ENCODE measurements at places on chromosomes 4 and X.

DNA sequence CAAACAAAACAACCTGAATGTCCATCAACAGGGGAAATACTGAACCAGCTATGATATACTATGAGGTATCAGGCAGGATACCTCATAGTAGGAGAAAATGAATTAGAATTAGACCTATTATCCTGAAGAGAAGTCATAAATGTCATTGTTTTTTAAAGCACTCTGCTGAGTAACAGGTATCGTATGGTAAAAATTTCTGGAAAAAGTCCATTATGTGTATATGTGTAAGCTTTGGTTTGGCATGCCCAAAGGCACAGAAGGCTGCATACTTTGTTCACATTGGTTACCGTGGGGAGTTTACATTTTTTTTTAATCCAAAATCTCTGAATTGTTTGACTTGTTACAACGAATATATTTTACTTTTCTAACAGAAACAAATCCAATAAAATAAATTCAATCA, 70.5 kb downstream of the RPS3A start:
- no peak for DNase-seq

- peak; percentile 75 for DNase-seq
These were observed 227.0 kb downstream of the MAGEB17 start for GRCh38 chrX:16394290-16394689.

GRCh38 chrX:111445485-111445884, 33.5 kb upstream of the DCX start:
- peak; percentile 87 for DNase-seq

- DNase-seq, result no peak
These were observed 106.8 kb downstream of the FAT4 start for GRCh38 chr4:125421547-125421946.

- no peak for DNase-seq
These were observed 14.3 kb upstream of the TSPAN5 start for GRCh38 chr4:98672583-98673287.

DNA sequence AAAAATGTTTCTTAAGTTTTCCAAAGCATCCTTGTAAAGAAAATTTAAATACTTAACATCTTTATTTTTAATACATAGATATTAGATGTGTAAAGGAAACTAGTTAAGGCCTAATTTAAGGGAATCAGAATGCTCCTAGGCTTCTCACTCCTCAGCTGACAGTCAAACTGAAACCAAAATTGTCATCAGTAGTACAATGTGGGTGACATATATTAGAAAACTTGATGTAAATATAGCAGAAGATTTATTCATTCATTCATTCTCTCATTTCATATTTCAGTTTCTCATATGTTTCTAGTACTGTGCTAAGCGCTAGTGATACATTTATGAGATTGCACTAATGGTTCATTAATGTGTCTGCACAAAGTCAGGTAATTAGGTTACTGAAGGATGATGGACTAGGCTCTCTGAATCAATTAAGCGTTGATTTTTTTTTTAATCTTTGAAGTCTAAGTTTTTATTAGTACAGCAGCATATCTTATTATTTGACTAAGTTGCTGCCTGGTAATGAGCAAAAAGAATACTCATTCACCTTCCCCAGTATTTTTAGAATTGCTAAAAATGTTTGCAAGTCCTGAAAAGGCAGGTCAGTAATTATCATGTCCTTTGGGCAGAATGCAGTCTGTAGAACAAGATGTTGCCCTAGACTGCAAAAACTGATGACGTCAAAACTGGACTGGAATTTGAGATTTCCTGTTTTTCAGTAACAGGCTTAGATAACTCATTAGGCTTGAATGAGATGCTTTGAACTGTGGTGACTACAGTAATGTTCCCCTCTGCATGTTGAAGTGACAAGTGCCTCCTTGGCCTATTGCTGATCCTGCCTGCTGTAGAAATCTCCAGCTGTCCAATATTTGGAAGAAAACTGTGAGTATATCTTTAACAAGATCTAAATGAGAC, 128.7 kb downstream of the ARHGAP24 start:
- DNase-seq, result no peak

GRCh38 chrX:47384502-47384901, 14.1 kb downstream of the ZNF157 start:
- DNase-seq, result peak; percentile 91

DNA sequence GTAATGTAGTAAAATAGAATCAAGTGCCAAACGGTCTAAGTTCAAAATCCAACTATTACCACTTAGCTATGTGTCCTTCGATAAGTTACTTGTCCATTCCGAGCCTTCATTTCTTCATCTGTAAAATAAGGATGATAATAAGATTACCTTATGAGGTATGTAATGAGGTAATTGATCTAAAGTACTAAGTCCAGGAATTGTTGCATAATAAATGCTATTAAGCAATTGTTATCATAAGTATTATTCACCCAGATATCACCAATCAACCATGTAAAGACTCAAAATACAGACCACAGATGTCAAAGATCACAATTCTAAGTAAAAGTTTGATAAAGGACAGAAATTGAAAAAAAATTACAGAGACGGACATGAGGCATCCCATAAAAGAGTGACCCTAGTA, 168.4 kb upstream of the POU3F4 start:
- no peak for DNase-seq

- DNase-seq, result no peak
These were observed 216.2 kb upstream of the CTSO start for GRCh38 chr4:156169861-156170260.

GRCh38 chrX:2965965-2966364, 36.8 kb upstream of the ARSD start:
- DNase-seq, result no peak

DNA sequence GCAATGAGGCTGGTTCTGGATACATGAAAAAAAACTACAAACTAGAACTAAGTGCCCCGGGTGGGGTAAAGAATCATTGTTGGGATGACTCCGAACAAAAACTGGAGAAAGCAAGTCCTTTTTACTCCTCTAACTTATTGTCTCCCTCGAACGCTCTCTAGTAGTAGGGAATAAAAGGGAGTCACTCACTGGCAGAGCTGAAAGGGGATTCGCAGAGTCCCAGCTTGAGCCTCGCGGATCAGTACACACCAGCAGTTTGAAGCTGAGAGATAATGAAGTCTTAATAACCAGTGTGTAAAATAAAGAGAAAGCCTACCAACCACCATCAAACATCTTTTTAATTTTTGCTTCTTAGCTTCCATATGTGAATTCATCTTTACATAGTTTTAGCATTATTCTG, 521.9 kb upstream of the ARX start:
- no peak for DNase-seq

- DNase-seq, result no peak
These were observed 50.8 kb upstream of the TRIM2 start for GRCh38 chr4:153153339-153153871.

GRCh38 chrX:96564595-96564994, 120.0 kb upstream of the DIAPH2 start:
- no peak for DNase-seq

DNA sequence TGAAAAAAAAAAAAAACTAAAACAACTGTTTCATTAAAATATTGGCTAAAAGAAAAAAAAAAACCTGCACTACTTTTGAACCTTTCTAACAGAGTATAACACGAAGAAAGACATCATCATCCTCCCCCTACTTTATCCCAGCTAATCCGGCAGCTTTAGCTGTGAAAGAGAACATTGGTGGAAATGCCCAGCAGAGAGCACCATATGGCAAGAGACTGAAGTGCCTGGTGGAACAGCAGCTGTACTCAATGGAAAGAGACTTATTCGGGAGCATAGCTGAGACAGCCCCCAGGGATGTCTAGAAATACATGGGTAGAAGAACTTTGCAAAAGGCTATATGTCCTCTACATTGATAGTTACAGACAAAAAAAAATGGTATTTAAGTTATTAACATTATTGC, 30.3 kb downstream of the STPG2 start:
- DNase-seq, result no peak

DNA sequence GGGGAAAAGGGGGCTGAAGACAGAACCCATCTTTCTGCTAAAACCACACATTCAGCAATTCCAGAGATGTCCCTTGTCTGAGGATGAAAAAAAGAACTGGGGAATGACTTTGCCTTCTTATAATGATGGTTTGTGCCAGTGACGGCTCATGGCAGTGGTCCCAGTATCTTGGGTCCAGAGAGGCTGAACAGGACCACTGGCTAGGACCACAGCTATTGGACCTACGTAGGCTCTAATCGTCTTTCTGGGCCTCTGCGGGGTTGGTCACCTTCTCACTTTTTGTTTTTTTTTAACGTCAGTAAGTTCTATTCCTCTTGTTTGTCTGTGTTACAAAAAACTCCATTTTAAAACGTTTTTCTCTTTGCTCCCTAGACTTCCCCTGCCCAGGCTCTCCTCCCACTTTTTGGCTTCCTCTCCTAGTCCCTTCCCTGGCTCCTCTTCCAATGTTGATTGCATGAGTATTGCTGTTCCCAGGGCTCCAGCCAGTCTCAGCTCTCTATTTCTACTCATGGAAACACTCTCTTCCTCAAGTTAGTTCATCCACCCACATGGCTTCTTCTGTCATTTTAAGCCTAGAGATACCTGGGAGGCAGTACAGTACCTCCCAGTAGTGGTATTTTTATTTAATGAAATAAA, 52.6 kb upstream of the STX18 start:
- DNase-seq, result no peak

- DNase-seq, result no peak
These were observed 182.6 kb downstream of the ATOH1 start for GRCh38 chr4:94011190-94011589.

DNA sequence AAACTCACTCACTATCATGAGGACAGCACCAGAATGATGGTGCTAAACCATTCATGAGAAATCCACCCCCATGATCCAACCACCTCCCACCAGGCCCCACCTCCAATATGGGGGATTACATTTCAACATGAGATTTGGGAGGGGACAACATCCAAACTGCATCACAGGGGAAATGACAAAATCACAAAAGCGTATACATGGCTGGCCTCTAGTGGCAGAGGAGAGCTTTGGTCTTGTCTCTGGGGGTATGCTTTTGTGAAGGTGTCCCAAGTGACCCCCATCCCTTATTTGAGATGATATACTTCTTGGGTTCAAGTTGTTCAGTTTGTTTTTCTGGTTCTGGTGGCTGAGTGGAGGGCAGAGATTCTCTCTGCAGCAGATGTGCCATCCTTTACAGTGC, 8.5 kb upstream of the SETD7 start:
- DNase-seq, result no peak

DNA sequence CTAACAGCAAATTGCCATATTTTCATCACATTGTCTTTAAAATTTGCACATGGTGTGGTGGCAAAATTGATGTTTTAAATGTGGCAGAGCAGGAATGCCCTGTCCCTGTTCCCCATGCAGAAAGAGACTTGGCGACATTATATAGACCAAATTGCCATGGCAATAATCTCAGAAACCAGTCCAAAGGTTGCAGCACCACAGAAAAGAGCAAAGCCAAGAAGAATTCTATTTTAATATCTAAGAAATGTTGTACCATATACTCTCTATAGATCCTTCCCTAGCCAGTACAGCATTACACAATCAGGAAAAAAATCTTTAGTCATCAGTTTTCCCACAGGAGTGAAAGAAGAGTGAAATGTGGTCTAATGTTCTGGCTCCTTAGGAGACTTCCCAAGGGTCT, 80.0 kb downstream of the UGT2B28 start:
- no peak for DNase-seq

GRCh38 chrX:39000802-39001201, 199.5 kb downstream of the MID1IP1 start:
- DNase-seq, result no peak

All from NCI-H2227 treated with DMSO at 0.1 percent for 48 hours (cell line).